ENCODE measurements at places on chromosomes 7 and 10.

- DNase-seq, result no peak
Observed at GRCh38 chr10:84406561-84406960, 78.2 kb downstream of the CCSER2 start.

GRCh38 chr10:126402721-126403695 lies 14.7 kb upstream of the ADAM12 start:
- DNase-seq, result no peak

DNA sequence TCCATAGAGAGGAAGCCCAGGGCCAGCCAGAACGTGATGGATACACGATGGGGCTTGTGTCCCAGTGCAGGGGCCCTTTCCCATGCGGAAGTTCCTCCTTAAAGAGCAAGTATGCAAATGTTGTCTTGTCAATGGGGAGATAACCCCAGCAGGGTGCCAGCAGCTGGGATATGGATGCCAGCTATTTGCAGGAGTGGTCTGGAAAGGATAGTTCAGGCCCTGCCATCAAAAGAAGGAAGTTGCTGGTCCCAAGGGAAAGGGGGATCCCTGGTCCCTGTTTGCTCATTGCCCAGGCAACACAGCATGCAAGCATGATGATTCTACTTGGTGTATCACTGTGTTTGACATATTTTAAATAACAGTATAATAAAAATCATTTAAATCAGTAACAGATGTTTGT lies 73.1 kb upstream of the HECW1 start:
- DNase-seq, result no peak

GRCh38 chr10:103804871-103805270 lies 50.5 kb downstream of the SH3PXD2A start:
- DNase-seq, result no peak

GRCh38 chr7:28984631-28985030 lies 26.5 kb upstream of the TRIL start:
- DNase-seq, result peak; percentile 55

DNA sequence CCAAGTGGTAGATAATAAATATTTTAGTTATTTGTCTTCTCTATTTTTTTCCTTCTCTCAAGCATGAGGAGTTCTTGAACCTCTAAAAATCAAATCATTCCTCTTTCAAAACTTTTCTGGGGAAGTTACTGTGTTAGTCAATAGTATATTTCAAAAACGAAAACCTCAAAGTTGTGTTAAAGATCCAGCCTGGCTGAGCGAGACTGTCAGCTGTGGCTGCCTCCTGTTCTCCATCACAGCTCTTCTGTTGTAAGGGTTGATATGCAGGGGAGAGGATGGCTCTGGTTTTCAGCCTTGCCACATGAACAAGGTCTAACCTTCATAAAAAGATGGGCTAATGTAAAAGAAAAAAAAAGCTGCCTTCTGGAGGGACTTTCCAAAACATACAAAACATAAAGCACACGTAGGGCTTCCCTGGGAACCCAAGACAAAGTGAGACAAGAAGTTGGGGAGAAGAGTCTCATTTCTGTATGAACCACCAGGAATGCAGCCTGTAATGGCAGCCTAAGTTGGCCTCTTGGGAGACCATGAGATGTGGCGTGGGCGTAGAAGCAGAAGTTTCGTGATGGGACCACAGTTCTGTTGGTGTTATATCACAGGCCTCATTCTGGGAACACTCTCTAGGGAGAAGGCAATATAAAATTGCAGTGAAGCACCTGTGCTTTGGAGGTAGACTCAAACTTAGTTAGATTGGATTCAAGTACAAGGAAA lies 77.9 kb upstream of the FHIP2A start:
- DNase-seq, result no peak

DNA sequence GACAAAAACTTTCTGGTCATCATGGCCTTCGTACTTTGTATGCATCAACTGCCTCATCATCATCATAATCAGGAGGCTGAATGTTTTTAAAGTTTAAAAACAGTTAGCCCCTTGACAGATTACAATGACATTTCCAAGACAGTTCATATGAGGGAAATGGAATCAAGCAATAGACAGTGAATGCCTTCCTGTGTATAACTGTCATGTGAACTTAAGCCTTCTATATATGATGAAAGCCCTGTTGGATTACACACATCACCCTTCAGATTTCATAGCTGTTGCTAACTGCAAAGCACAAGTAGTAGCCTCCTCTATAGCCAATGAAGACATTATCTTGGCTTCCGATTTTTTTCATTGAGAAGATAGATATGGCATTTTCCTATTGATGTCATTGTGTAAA lies 154.0 kb downstream of the PLXDC2 start:
- no peak for DNase-seq

DNA sequence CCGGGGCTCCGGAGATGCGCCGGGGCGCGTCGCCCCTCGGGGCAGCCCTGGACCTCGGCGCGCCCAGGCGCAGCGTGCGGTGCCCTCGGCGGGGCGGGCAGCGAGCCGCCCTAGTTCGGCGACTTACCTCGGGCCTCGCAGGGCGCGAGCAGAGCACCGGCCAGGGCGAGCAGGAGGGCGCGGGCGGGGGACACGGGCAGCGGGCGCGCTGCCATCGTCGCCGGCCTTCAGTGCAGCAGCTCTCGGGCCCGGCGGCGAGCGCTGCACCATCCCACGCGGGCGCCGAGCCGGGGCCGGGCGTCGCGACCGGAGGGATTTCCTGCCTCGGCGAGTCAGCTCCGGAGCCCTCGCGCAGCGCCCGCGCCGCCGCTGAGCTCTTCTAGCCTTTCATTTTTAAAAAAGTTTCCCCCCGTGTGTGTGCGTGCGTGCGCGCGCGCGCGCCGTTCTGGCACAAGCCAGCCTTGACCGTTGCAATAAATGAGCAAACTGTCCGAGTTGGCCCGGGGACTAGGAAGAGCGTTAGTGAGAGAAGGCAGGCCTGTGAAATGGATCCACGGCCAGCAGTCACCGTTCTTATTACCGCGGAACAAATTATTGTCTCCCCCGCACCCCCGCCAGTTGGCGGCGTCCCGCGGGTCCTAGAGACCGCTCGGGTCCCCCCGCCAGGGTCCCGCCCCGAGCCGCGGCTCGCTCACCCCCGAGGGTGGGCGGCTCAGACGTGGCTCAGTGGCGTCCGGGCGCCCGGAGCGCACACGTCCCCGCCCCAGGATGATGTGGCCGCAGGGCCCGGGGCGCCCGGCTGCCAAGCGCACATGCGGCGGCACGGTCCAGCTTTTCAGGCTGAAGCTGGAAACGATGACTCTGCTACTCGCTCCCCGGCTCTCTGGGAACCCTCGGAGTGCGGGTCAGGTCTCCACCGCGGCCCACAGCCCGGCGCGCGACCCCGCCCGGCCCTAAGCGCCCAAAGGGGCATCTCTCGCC lies at the start of gene ADAM12:
TSS of gene ADAM12 (minus strand) at position 547 of the 981 bp plus-strand sequence. CDS start at position 215, 332 bp downstream.
- DNase-seq, result no peak

GRCh38 chr7:101558742-101559325 lies 70.3 kb downstream of the MYL10 start:
- no peak for DNase-seq

DNA sequence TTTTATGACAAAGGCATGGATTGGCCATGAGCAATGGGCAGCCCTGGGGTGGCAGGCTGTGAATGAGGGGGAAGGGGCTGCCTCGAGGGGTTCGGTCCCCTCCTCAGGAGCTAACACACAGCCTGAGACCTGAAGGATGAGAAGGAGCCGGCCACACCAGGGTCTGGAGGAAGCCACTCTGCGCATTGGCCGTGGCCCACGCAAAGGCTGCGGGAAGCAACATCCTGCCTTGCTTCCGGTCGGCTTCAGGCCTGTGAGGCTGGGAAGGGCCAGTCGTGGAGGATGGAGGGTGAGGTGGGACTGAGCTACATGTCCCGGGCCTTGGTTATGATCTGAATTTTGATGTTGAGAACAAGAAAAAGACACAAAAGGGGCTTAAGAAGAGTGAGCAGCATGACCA lies 49.4 kb downstream of the RGS10 start:
- DNase-seq, result no peak

DNA sequence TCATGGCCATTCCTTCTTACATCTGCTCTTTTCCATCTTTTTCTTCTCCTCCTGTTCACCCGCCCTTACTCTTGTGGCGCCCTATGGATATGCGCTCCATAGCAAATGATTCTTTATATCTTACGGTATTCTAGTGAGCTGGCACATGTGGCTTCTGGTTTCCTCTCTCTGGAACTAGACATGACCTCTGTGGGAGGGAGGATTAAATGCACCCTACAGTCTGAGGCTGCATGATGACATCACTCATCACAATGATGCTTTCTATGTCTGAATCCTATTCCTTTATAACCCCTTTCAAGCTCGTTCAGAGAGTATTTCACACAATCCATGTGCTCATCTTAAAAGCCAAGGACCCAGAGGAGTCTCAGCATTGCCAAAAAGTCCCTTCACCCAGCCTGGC lies 153.3 kb downstream of the EGFR start:
- DNase-seq, result no peak

DNA sequence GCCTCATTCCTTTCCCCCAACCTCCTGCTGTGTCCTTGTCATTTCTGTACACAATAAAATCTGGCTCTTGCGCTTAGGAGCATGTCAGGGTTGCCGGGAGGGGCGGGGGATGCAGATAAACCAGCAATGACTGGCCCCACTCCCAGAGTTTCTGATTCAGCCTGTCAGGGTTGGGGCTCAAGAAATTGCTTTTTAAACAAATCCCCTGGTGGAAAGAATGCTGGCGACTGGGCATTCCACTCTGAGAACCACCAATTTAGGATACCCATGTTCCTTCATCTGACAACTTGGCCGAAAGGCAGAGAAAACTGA lies 376.4 kb downstream of the TCERG1L start:
- no peak for DNase-seq

DNA sequence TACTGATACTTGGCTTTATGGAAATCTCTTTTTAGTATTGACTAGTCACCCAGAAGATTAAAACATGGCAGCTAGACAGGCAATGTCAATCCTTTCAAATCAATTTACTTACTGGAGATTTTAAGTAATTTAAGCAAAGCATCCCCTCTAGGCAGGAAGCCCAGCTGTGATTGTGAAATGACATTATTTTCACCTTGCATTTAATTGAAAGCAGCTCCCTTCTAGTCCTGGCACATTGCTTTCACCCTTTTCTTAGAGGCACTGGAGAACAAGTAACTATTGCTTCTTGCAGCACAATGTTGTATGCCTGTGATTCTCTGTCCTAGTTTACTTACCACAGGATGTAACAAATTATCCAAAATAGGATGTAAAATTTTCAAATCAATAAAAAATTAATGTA lies 13.3 kb downstream of the ST7 start:
- no peak for DNase-seq

GRCh38 chr7:21076574-21076973 lies 289.9 kb upstream of the SP8 start:
- peak; percentile 57 for DNase-seq

DNA sequence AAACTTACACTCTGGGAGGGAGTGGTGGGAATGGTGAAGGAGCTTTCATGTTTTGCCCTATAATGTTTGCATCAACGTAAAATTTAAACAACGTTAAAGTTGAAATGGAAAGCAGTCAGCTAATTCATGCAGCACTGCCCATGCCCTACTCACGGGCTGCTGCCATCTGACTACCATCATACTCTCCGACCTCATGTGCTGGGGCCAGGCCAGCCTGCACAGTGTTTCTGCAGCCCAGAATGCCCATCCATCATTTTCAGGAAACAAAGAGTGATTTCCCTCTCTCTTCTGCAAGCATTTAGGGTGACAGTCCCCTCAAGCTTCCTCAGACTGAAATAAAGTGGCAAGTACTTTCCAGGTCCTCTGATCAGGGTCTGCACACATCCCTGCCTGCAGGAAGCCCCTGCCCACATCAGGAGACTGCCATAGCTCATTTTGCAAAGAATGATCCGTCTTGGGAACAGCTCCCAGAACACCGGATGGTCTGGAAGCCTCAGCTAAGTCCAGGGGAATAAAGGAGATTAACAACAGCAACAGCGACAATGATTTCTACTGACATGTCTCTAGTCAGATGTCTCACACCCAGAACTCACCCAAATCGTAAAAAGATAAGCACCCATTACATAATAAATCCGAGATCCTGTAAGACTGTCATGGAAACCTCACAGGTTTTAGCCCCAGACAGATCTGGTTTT lies 40.3 kb downstream of the ARHGAP22 start:
- no peak for DNase-seq

GRCh38 chr7:129845972-129846327 lies 106.8 kb downstream of the UBE2H start:
- no peak for DNase-seq

GRCh38 chr10:90430186-90430585 lies 427.7 kb downstream of the HTR7 start:
- DNase-seq, result no peak

DNA sequence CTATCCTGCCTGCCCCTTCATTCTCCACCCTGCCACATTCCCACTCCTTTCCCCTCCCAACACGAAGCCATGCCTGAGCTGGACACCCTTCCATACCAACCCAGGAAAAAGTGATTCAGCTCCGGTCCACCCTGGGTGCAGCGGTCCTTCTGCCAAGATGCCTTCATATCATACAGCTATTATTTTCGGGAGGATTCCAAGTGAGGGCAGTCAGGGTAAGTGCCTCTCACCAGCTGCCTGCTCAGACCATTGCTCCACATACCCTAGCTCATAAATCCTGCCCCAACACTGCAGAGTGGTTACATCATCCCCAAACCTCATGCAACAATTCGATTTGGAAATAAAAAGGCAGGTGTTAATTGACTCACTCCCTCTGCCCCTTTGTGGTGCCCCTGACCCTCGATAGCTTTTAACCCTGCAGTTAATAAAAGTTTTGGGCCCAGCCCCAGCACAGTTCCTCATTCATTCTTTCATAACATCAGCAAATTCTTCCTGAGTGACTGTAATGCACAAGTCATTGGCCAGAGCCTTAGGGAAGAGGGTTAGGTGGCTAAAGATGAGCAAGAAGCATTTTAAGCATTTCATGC lies 42.6 kb downstream of the ZNF503 start:
- peak; percentile 59 for DNase-seq

DNA sequence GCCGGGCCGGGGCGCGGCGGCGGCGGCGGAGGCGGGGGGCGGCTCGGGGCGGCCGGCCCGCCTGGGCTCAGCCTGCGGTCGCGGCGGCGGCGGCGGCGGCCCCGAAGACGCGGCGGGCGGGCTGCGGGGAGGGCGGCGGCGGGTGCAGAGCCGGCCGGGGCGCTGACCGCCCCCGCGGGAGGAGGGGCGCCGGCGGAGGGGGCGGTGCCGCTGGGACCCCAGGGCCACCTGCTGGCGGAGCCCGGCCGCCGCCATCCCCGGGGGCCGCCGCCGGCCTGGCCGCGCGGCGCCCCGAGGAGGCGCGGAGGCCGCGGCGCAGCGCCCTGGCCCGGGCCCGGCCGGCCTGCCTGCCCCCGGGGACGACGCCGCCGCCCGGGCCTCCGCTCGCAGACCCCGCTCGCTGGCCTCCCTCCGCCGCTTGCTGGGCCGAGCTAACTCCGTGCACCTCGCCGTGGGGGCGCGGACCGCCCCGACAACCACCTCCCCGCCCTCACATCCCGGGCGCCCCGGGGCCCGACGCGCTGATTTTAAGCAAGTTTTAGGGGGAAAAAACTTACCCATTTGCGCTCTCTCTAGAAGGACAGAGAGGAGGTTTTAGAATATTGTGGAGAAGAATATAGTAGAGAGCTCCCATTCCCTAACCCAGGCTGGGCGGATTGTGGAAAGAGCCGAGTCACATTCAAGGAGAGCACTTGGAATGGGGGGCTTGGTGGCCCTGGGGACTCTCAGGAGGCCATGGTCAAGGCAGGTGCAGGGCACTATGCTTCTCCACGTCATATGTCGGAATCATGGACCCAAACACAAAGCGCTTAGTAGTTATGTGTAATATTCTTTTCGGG lies at the start of gene BEND7:
TSS of gene BEND7 (minus strand) at position 140 of the 839 bp plus-strand sequence. CDS start 481 bp downstream, outside the sequence.
- DNase-seq, result peak; percentile 60
